ENCODE measurements at places on chromosomes 6 and 20.
A peak's percentile ranks its signal among the peaks of the same experiment; 100 is the strongest.

DNA sequence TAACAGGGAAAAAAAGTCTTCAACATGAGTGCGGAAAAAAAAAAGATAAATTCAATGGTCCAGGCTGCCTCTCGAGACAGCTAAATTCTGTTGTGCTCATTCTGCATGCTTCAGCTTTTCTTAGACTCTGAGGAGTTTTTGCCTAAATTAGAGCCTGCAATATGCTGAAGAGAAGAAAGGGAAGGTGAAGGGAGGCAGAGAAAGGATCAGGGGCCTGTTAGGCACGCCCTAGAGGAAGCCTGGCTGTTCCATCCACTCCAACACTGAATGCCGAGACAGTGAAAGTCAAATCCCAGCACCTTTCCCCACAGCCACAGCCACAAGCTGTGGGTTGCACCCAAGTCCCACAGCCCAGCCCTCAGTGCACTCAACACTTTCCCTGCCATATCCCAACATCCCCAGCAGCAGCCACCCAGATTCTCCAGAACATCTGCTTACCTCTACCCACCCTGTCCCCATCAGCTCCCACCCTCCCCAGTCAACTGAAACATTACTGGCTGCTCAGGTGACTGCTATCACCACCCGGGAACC lies 37.3 kb downstream of the PREX1 start:
- no peak for DNase-seq

GRCh38 chr6:42350911-42351310 lies 100.8 kb downstream of the TRERF1 start:
- no peak for DNase-seq

- no peak for DNase-seq
Observed at GRCh38 chr6:101758368-101758767, 364.9 kb downstream of the GRIK2 start.

GRCh38 chr6:134073161-134073560 lies 20.7 kb upstream of the SLC2A12 start:
- no peak for DNase-seq

GRCh38 chr20:34938466-34939163 lies 17.0 kb downstream of the GSS start:
- DNase-seq, result peak; percentile 83

DNA sequence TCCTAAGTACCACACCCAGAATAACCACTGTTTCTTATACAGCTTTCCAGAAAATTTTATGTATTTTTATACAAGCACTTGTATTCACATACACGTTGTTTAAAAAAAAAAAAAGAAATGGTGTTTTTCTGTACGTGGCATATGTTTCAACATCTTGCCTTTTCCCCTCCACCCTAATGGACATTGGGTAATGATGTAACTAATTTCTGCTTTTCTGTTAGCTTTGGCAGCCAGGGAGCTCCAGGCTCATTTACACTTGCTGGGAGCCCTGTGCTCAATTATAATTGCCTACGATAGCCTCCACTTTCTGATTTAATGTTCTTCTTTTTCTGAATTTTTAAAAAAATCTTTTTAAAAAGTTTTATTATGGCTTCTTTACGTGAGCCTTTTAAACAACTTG lies 352.4 kb downstream of the UTRN start:
- DNase-seq, result no peak

- DNase-seq, result no peak
Observed at GRCh38 chr6:127483399-127484055, 24.3 kb upstream of the KIAA0408 start.

GRCh38 chr6:3794092-3794491 lies 42.6 kb upstream of the PXDC1 start:
- no peak for DNase-seq

- DNase-seq, result no peak
Observed at GRCh38 chr6:13762611-13763441, 51.2 kb upstream of the RANBP9 start.

- no peak for DNase-seq
Observed at GRCh38 chr6:9789201-9789600, 625.7 kb downstream of the TFAP2A start.

- DNase-seq, result no peak
Observed at GRCh38 chr6:159092631-159093030, 47.8 kb upstream of the TAGAP start.

DNA sequence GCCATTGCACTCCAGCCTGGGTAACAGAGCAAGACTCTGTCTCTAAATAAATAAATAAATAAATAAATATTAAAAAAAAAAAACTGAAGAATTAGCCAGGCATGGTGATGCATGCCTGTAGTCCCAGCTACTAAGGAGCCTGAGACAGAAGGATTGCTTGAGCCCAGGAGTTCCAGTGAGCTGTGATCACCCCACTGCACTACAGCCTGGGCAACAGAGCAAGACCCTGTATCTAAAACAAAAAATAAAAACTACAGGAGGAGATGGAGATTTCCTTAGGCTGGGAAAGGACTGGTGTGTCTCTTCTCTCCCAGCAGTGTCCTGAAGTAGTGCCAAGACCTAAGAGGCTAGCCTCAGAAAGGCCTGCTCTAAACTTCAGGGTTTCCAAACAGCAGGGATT lies 8.1 kb upstream of the GTF3C6 start:
- no peak for DNase-seq

Data from left ventricle myocardium superior (tissue), 1 donor.